ENCODE measurements at places on chromosomes 11 and 22.

- DNase-seq, result peak; percentile 71
Measured at GRCh38 chr11:19903620-19904069, 191.0 kb downstream of the NAV2 start.

GRCh38 chr11:65867284-65868071, 5.1 kb downstream of the EFEMP2 start:
- no peak for DNase-seq

GRCh38 chr22:16989915-16990314, 18.1 kb downstream of the GAB4 start:
- DNase-seq, result no peak

GRCh38 chr22:17198170-17199002, 20.8 kb downstream of the ADA2 start:
- DNase-seq, result no peak

DNA sequence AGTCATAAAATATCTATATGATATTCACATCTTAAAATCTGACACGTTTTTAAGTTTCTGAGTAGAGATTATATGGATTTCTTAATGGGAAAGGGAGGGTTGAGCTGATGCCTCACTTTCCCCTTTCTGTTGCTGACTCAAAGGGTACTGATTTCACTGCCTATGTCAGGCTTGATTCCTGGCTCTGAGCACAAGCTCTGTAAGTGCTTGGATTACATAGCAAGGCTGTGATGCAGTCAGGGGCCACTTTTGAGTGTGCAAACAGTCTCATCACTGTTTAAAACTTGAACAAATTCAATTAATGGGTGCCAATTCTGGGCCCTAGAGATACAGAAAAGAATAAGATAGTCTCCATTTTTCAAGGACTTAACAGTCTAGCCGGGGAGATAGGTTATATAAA, 14.4 kb downstream of the ATXN10 start:
- DNase-seq, result no peak

DNA sequence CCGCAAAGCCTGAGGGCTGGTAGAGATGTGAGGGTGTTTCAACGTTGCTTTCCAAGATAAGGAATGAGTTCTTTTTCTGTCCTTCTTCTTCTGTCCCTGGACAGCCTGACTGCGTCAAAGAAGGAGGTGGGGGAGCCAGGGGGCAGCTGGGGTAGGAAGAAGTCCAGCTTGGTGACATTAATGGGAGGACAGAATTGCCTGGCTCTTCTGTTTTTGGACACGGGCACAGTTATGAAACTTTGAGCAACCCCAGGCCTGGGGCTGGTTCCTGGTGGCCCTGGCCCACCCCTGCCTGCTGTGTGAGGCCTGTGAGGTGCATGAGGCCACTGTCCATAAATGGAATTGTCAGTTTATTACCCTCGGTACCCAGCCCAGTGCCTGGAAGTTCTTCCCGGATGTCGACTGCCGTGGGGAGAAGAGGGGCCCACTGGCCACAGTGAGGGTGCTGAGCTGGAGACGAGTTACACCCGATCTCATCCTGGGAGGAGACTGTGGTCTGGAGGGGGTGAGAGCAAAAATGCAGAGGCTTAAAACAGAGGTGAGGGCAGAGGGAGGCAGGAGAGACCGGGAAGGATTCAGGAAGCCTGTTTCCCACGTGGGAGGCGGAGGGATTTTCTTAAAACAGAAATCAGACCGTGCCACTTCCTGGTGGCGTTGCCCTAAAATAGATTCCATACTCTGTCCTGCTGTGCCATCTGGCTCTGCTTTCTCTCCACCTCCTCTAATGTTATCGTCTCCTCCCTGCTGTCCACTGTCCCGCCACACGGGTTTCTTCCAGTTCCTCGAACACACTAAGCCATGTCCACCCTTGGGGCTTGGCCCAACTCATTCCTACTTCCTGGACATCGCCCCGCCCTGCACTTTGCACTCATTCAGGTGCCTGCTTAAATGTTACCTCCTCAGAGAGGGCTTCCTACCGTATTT, 59.7 kb upstream of the RASD2 start:
- no peak for DNase-seq

DNA sequence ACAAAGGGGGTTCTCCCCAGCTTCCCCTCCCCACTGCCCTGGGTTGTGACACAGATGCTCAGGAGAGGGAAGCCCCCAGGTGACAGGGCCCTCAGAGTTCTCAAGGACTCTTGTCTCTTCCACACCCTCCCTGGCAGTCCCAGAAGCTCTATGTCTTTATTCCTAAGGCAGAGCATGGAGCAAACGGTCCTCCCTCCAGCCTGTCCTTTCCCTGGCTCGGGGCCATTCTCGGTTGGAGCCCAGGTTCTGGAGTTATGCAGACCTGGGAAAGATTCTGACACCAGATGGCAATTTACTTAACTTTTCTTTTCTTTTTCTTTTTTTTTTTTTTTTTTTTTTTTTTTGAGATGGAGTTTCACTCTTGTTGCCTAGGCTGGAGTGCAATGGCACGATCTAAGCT, 186.6 kb downstream of the CEP164 start:
- no peak for DNase-seq

GRCh38 chr11:87128372-87128771, 90.6 kb downstream of the TMEM135 start:
- no peak for DNase-seq

DNA sequence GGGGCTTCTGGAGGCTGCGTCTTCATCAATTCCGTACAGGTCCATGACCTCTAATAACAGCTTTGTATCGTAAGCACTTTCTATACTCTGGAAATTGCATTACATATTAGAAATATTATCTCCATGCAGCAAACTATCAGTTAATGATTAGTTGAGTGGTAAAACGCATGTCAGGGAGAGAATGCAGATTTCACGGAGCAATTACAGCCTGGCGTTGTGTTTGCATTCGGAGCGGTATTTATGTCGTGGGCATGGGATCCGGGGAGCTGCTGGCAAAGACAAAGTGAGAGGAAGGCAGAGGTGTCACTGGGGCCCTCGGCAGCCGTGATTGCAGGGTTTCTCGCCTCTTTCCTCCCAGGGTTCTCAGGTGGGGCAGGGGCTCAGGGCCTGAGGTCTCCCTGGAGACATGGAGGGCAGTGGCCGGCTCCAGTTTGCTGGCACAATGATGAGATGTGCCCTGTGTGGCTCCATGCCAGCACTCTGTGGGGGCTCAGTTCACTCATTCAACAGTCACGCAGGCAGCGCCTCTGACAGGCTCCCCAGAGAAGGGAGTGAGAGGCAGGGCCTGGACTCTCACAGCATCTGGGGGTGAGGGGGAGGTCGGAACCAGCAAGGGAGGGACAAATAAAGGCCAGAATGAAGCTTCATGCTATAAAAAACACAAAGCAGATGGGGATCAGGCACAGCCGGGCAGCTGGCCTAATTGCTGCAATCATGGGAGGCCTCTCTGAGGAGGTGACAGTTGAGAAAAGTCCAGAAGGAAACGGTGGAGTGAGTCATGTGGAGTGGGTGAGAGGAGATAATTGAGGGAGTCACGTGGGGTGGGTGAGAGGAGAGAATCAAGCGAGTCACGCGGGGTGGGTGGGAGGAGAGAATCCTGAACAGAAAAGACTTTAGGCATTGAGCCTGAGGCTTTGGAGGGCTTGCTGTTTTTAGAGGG, 1002.7 kb downstream of the BRD1 start:
- no peak for DNase-seq

DNA sequence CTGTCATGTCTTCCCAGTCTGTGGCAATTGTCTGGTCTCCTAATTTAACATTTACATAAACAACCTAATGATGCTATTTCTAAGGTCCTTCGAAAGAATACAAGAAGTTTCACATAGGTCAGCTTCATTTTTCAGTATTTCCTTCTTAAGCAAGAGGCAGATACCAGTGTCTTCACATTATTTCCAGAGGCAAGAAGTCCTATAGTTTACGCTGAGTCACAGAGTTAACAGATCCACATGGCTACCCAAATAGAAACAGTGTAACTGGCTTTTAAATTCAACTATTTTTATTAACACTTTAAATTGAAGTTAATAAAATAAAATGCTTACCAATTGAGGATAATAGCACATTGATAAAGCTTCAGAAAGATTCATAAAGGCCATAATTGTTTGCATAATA, 10.9 kb downstream of the PRRG4 start:
- no peak for DNase-seq

DNA sequence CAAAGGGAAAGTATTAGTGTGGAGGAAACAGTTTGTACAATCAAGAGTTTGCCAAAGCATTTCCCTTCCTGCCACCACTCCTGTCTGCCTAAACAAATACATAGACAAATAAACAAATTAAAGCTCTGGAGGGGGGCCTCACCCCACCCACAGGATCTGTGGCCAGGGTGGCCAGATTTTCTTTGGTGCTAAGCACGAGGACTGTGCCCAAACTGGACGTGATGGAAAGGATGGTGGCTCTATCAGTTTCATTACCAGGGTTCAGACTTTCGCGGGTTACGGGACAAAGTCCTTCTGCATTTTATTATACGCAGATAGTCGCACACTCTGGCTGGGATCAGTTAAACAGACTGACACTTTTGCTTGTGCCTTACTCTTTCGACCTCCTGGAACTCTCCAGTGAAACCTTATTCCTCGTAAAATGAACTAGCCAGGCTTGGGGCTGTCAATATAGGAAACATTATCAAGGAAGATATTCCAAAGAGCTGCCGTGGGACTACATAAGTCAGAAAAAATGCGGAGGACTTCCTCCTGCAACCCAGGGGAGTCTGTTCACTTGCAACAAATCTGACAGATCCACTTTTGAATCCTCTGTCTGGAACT, 11.2 kb downstream of the BARX2 start:
- no peak for DNase-seq
